ENCODE measurements at places on chromosomes 16 and 17.

GRCh38 chr17:14149751-14150150 is 80.4 kb downstream of the COX10 start:
- DNase-seq = no peak

DNA sequence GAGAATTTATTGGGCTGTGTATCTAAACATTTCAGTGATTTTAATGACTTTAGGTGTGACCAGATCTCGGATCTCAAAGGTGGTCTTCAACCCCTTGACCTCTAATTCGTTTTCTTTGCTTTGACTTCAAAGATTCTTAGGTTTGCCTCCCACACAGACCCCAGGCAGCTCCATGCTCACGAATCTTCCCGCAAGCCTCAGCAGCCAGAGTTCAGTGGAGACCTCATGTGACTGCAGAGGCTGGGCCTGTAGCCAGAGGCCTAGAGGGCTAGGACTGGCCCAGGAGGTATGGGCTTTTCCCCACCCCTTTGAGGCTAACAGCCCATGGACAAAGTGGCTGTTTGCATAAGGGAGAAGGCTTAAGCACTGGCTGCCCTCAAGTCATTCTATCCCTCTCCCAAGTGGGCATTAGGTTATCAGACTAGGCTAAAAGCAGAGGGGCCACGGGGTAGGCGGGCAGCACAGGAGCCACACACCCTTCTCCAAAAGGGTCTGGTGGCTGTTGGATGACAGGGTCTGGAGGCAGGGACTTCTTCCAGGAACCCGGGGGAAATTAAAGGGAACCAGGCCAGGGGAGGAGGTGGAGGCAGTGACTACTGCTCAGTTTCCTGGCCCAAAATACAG is 3.0 kb downstream of the HIRIP3 start:
- DNase-seq = no peak

DNA sequence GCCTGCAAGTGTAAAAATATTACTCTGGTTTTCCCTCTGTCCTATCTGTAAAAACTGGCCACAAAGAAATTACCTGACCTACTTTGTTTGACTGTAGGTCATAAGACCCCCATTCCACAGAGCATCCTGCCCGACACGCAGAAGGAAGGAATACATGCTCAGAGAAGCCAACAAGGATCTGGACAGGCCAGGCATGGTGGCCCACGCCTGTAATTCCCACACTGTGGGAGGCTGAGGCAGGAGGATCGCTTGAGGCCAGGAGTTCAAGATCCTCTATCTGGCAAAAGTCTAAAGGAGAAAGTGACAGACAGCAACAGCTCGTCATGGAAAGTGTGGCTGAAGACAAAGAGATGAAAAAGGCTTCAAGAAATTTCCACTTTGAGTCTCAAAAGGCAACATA is 78.2 kb upstream of the RNU2-1 start:
- DNase-seq = no peak

GRCh38 chr17:41069031-41069430 is 3.4 kb upstream of the KRTAP2-4 start:
- no peak for DNase-seq

DNA sequence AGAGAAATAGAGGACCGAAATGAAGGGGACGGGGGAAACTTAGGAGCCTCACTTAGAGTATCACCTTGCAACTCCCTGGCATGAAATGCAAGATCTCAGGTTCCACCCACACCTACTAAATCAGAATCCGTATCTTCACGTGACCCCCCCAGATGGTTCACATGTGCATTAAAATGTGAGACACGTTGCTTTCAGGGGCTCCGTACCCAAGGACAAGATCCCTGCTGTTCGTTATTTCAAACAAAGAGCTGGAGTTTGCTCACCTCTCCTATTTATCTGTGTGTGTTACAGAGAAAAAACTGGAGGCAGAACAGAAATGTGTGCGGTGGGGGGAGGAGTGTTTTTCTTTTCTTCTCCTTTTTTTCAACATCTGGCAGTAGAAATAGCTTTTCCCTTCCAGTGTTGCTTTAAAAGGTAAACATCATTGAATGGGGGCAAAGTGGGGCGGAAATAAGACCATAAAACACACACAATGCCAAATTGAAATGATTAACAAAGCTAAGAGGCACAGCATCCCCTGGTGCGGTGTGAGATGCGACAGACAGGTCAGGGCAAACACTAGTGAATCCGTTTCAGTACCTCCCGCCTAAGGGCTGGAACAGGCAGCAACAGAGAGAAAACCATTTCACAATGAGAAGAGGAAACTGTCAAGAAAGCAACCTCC is 145.4 kb downstream of the SOX9 start:
- no peak for DNase-seq

DNA sequence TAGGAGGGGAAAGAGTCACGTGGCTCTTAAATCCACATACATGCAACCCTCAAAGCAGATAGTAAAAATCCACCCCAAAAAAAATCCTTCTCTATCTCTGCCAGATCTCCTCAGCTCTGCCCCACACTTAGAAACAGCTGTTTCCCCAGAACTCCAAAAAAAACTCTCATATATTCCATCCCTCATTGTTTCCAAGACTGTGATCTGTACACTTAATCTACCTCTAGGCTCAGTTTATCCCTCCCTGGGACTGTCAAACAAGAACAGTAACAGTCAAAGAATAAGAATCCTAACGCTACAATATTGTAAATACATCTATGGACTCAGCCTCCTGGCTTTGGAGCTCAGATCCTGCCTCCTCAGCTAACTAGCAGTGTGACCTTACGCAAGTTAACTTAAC is 11.6 kb downstream of the CUEDC1 start:
- DNase-seq = no peak

GRCh38 chr17:77478899-77479298 is 338.1 kb downstream of the SEC14L1 start:
- no peak for DNase-seq

- peak; percentile 67 for DNase-seq
Measured at GRCh38 chr17:35568561-35568960, 7.9 kb upstream of the SLFN14 start.

DNA sequence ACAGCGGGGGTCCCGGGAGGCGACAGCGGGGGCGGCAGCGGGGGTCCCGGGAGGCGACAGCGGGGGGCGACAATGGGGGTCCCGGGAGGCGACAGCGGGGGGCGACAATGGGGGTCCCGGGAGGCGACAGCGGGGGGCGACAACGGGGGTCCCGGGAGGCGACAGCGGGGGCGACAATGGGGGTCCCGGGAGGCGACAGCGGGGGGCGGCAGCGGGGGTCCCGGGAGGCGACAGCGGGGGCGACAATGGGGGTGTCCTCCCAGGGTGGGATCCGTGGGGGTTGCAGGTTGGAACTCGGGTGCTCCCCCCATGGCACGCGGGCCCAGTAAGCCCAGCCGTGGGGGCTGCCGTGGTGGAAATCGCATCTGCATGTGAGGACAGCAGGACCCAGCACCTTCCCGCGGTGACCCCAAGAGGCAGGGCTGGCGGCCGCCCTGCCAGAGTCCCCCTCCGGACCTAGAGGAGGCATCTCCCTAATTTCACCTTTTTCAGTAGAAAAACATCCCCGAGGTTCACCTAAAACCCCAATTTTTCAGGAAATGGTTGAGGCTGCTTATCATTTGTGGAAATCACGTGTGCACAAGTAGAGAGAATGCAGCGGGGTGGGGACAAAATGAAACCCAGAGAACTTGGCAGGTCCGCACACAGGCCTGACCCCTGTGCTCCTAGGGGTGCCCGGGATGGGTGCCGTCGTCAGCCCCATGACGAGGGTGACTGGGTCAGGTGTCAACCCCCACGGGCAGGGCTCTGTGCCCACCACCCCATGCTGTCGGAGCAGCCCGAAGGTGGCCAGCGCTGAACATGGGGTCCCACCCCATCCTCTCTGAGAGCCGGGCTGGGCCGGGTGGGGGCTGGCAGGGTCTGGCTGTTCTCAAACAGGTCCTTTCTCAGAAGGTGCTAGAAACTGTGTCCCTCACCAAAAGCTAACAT is 10.5 kb upstream of the METRNL start:
- no peak for DNase-seq

DNA sequence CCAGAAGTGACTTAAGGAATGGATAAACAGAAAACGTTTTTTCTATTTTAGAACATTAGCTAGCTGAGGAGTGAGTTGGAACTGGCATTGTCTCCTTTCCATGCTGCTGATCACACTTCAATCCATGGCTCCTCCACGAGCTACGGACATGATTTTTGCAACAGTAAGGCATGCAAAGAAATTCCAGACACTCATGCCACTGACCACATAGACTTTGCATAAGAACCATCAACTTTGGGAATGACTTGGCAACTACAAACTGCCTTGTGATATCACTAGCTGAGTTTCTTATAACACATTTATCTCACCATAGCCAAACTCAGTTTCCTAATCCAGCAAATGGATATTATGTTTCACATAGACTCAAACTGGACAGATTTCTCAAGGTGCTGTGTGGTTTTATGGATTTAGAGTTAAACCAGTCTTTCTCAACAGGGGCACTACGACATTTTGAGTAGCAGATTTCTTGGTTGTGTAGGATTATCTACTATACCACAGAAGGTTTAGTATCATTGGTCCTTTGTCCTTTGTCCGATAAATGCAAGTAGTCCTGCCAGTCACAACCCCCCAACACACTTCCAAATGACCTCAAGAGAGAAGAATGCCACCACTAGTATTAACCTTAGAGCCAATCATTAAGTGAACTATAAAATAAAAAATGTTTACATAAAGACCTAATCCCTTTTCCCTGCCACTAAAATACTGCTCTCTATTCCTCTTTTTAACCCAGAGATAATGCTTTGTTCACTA is 48.3 kb upstream of the C17orf78 start:
- no peak for DNase-seq

DNA sequence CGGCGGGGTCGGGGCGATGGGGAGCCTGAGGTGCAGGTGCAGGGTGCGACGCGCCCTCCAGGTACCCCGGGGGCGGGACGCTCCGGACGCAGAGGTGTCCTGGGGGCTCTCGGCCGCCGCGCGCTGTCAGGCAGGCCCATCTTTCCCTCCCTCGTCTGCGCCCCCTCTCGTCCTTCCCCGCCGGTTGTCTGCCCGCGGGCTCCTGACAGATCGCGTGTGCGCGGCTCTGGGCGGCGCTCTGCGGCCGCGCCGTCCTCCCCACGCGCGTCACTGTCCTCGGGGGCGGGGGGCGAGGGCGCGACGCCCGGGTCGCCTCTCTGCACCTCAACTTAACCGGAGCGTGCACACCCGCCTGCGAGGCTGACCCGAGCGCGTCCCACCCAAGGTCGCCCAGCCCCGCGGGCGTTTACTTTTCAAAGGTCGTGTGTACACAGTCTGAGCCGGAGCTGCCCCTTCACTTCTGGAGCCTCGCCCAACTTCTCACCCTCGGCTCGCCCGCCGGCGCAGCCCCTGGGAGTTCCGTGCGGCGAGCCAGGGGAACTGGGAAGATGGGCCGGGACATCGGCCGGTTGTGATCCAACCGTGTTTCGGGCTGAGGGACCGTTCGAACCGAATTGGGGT is 512 bp downstream of the AKAP1 start:
- DNase-seq = peak; percentile 60

GRCh38 chr16:50671644-50672260 is 9.4 kb downstream of the SNX20 start:
- DNase-seq = peak; percentile 75

DNA sequence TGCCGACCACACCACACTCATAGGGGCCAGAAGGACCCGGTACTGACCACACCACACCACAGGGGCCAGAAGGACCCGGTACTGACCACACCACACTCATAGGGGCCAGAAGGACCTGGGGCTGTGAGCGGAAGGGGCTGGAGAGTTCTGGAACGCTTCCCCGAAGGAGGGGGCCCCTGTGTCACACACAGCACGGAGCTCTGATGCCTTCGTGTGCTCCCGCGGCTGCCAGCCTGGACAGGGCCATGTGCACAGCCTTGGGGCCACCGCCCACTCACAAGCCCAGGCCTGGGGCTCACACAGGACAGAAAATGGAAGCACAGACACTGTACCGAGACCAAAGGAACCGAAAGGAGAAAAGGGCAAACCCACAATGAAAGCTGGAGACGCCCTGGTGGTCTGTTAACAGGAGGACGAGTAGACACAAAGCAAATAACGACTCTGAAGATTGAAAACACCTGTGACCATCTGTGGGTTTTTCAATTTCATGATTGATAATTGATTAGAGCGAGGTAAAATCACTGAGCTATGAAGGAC is 106.5 kb upstream of the METRNL start:
- no peak for DNase-seq

DNA sequence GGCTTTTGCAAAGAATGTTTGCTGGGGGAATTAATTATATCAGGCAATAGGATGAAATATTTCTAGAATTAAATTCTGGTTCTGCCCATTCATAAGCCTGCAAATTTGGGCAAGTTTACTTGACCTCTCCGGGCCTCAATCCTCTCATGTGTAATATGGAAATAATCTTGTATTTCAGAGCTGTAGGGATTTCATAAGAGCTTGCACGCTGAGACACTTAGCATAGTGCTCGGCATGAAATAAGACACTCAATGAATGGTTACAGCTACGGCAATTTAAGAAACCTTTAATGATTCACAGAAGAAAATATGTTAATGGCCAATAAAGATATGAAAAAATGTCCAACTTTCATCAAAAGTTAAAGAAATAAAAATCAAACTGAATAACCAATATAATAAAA is 40.6 kb upstream of the PITPNM3 start:
- no peak for DNase-seq

DNA sequence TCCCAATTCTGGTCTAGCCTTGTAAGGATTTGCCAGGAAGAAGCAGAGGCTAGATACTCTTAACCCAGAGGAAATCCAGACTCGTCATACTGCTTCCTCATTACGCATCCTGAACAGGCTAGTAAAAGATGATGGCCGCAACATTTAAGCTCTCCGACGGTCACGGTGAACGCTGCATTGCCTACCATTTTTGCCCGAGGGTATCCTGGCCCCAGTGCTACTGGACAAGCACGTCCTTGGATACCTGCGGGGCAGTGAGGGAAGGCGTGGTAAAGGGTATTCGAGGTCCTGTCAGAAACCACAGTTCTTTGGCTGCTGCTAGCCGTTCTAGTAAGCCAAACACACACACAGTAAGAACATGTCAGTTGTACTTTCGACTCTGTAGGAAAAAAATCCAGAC is 36.6 kb downstream of the METTL16 start:
- no peak for DNase-seq

GRCh38 chr16:82331397-82331796 is 161.4 kb upstream of the MPHOSPH6 start:
- DNase-seq = no peak

All from suppressor macrophage treated with lipopolysaccharide for 1 hour (primary cell).